ENCODE measurements at places on chromosomes 7 and 10. TPM values are rescaled to one million over a fixed set of nuclear protein-coding genes. Genes with fewer than 3 reads are reported as not detected.

- DNase-seq, result peak; percentile 9
These were observed 369.8 kb downstream of the SDK1 start for GRCh38 chr7:3670898-3671297.

- DNase-seq, result no peak
These were observed 479.0 kb upstream of the MKI67 start for GRCh38 chr10:128605180-128605579.

DNA sequence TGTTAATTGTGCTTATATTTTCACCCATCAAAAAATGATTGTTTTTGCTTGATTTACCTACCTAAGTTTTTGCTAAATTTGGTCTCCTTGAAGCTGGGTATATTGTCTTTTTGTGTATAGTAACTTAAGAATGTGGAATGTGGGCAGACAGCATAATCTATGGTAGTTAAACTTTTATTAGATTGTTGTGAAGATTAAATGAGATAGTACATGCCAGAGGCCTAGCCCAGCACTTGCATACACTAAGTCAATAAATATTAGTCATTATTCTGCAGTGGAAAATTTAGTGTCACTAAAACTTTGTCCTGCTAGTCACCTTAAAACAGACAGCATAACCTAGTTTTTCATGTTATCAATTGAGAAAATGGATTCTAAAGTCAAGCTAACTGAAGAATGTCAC lies 19.3 kb upstream of the RPA3 start:
- no peak for DNase-seq

The FAM53B gene
- total RNA-seq, result 51.5 TPM

The UNCX gene
- total RNA-seq, result not detected

- no peak for DNase-seq
These were observed 89.9 kb upstream of the PPP1R3A start for GRCh38 chr7:114008696-114009095.

DNA sequence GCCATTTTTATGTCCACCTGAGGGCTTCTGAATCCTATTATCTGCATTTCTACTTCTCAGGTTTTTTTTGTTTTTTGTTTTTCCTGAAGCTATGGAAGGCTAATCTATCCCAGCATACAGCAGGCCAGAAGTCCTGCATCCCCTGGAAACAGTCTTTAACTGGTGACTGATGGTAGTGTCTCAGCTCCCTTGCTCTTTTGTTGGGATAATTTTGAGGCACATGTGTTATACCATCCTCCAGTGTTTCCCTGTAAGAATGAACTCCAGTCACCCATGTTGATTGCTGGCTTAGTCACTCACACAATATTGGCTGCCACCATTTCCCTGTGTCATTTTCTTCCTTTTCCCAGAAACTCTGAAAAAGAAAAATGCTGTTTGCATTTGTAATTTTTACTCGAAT lies 1094.0 kb upstream of the LRRN3 start:
- no peak for DNase-seq

DNA sequence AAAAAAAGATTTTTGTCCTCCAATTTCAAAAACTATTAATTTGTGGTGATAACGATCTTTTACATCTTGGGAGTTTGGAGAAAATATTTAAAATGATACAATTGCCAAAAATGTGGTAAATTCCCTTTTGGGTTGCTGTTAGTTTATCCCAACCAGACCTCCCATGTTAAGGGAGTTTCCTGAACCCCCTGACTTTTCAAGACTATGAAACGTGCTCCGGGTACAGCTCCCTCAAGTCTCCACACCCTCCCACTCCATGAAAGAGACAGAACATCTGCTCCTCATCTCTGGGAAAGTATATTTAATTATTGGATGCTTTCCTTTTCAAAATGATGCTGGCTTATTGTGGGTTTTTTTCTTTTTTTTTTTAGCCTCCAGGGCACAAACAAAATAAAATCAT lies 534.6 kb upstream of the NRP1 start:
- DNase-seq, result no peak

The NPY gene
- not detected for total RNA-seq

The BICC1 gene
- total RNA-seq, result not detected

DNA sequence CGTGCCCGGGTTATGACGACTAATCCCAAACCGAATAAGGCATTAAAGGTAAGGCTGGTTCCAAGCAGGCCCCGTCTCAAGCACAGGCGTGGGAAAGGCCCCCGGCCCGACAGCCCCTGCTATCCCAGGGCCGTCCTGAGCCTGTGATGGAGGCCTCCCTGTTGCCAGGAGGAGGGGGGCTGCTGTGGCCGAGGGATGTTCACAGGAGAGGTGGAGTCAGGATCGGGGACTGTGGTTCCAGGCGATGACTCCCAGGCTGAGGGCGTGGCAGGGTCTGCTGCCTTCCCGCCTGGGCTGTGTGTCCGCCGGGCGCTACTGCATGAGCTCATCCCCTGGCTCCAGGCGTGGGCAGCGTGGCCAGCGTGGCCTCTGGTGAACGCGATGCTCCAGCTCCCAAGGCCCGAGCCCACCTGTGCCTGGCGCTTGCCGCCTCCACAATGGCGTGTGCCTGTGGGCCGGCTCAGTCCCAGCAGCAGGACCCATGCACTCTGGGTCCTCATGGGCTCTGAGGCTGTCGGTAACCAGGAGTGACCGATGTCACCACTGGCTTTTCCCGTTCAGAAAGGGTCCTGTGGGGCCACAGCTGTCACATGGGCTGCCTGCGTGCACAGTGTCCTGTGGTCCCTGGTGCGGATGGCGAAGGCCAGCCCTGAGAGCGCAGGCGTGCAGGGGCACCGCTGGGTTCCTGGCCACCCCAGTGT lies 8.8 kb downstream of the MAFK start:
- no peak for DNase-seq

DNA sequence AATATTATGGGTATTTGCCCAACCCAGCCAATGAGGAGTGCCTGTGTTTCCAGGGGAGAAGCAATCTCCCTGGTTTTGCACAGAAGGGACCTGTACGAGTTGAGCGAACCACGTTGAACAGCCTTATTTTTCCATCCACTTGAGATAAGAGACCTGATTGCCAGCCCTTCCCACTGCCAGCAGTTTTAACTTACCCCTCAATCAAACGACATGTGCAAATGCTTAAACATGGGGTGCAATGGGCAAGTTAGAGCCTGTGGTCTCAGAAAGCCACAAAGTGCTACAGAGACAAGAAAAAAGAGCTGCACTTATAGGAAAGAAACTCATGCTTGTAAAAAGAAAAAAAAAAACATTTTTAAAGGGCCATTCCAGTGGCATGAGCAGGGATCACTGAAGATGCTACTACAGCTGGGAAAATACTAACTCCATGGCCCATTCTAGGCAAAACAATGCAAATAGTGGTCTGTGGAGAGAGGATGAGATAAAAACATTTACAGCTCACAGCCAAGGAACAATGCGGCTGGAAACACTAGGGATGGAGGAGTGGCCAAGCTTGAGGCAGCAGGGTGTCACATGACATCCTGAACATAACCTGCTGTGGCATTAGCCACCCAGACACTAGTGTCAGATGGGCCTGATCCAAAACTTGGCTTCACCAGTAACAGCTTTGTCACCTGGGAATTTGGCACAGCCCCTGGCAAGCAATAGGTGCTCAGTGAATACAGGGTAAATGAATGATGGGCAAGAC lies 162.8 kb downstream of the ELMO1 start:
- no peak for DNase-seq

GRCh38 chr7:99167072-99167471 lies 23.2 kb upstream of the SMURF1 start:
- no peak for DNase-seq

The FOXI2 gene
- total RNA-seq, result not detected

- peak; percentile 88 for DNase-seq
These were observed 56.3 kb downstream of the CACUL1 start for GRCh38 chr10:118698421-118698820.

DNA sequence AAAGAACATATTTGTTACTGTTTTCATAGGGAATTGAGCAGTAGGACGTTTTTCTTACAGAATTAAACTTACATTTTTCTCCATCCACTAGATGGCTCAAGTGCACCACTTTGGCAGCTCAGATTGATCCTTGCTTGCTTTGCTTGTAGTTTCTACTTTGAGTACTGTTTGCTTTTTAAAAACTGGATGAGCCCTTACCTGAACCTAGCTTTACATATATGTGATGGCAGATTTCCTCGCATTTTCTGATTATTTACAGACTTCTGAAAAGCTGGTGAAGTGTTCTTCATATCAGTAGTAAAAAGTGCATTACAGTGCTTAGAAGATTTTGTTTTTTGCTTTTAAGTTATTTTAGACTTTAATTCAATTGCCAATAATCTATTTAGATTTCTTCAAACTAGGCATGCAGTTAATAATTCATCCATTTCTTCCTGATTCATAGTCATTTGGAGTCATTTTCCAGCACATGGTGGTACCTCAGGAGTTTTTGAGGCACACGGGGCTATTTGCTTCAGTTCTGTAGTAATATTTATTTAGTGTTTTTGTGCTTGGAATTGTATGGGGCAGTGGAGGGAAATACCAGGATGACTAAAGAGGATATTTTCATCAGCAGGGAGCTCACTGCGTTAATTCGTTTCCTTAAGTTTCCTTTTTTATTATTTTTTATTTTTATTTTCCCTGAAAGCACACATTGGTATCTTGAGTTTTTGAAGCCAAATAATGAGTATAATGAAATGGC lies 57.3 kb downstream of the MAPK8 start:
- no peak for DNase-seq

The TBX20 gene
- not detected for total RNA-seq

DNA sequence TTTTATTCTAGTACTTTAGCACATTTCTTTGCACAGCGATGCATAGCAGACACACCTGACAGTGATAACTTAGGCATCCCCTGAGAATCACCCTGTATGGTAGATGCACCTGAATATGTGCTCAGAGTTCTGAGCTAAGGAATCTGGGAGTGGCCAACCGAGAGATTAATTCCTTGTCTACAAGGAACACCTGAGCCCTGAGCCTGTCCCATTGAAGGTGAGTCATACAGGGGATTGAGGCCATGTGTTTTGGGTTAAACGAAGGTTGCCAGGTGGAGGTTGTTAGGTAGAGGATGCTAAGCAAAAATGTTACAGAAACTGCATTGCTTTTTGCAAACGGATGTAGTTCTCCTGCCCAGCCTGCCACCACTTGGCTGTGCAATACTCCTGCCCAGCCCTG lies 128.9 kb downstream of the AMPH start:
- no peak for DNase-seq

DNA sequence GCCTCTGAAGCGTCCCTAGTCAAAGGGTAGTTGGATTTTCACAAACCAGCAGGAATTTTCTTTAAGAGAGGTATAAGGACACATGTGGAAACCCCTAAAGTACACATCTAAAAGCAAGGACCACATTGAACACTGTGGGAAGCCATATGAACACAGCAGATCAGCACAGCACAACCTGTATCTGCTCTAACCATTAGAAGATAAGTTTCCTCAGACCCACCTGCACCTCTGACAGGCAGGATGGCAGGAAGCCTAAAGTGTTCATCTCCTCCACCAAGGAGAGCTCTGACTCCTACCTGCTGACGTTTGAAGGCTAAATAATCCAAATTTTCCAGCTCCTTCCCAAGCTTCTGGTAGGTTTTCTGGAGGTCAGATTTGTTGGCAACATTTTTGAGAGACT lies 174.4 kb downstream of the CTNNA3 start:
- DNase-seq, result no peak

Measured in naive thymus-derived CD4-positive, alpha-beta T cell (primary cell).